Stimulated activated CD4-positive, alpha-beta T cell treated with anti-CD3 and anti-CD28 coated beads, Interleukin-1b, Interleukin-23, amount 100 ng/mL, for 1 hour (primary cell): ENCODE measurements at places on chromosomes 2 and 18.

DNA sequence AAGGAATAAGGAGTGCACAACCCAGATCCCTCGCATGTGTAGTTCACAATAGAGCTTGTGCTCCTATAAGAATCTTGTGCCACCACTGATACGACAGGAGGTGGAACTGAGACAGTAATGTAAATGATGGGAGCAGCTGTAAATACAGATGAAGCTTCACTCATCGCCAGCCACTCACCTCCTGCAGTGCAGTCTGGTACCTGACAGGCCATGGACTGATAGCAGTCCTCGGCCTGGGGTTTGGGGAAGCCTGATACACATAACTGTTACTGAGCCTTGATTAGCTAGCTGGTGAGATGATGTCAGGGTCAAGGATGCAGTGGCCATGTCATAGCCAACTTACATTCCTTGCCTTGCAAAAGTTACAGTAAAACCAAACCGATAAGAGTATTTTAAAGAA is 376.6 kb downstream of the NBAS start:
- DNase-seq, result no peak

DNA sequence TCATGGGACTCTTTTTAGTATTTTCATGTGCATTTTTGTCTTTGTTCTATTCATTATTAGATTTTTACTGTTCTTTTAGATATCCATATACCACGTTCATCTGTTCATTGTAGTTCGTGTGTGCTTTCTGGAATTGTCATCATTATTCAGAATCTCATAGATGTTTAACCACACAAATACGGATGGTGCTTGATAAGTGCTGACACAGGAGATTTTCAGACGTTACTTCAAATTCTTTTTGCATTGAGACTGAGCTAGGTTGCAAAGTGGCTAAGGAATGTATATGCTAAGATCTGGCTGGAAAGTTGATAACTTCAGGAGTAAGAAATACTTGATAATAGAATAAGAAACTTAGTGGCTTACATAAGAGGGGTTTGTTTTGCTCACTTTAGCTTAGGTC is 153.6 kb downstream of the CTNNA2 start:
- DNase-seq, result no peak

GRCh38 chr2:134683561-134684112 is 35.2 kb downstream of the TMEM163 start:
- no peak for DNase-seq

- no peak for DNase-seq
Measured at GRCh38 chr2:234165421-234165820, 114.9 kb downstream of the SPP2 start.

- DNase-seq, result no peak
Measured at GRCh38 chr2:226916669-226917068, 80.8 kb downstream of the RHBDD1 start.

GRCh38 chr2:186780701-186781316 is 68.2 kb downstream of the ZSWIM2 start:
- DNase-seq, result no peak

DNA sequence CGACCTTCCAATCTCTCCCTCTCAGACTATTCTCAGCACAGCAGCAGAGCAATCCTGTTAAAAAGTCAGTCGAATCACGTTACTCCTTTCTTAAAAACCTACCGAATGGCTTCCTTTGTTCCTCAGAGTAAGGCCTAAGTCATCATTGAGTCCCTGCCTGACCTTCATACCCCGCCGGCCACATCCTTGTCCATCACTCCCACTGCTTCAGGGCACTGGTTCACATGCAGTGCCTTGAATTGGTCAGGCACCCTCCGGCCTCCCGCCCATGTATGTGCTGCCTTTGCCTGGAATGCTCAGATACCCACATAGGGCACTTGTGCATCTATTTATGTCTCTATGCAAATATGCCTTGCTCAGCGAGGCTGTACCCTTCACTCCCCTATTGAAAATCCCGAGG is 206.4 kb downstream of the DLGAP1 start:
- DNase-seq, result no peak

DNA sequence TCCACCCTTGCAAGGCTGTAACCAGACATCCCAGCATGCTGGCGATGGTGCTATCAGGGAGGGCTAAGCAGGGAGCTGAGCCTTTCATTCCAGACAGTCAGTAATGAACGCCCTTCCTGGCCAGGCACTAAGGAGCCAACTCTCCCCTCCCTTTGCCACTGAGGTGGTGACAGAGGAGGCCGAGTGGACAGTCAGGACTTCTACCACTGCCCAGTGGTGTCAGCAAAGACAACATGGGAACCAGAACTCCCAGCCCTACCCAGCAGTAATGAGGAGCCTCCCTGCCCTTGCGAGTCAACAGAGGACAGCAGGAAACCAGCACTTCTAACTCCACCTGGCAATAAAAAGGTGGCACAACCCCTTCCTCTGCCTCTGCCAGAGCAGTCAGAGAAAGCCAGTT is 68.6 kb downstream of the ZAP70 start:
- DNase-seq, result no peak

GRCh38 chr2:46270384-46270783 is 26.8 kb upstream of the EPAS1 start:
- DNase-seq, result no peak
